ENCODE measurements at places on chromosomes 3 and 15. TPM values are rescaled to one million over a fixed set of nuclear protein-coding genes. Genes with fewer than 3 reads are reported as not detected.

DNA sequence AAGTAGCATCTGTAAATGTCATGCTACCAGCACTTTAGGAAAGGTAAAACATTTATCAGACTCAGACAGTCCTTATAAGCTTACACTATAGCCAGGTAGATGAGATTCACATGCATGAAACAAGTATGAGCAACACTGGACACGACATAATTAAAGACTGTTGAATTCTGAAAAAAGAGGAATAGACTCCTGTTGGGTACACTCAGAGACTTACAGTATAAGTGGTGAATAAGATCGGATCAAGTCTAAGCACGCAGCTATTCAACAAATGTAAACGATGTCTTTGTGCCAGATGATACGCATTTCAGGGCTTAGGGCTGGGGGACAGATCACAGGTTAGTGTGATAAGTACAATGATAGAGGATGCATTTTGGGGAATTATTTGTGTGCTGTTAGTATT lies 43.2 kb upstream of the SPPL2A start:
- DNase-seq: no peak

DNA sequence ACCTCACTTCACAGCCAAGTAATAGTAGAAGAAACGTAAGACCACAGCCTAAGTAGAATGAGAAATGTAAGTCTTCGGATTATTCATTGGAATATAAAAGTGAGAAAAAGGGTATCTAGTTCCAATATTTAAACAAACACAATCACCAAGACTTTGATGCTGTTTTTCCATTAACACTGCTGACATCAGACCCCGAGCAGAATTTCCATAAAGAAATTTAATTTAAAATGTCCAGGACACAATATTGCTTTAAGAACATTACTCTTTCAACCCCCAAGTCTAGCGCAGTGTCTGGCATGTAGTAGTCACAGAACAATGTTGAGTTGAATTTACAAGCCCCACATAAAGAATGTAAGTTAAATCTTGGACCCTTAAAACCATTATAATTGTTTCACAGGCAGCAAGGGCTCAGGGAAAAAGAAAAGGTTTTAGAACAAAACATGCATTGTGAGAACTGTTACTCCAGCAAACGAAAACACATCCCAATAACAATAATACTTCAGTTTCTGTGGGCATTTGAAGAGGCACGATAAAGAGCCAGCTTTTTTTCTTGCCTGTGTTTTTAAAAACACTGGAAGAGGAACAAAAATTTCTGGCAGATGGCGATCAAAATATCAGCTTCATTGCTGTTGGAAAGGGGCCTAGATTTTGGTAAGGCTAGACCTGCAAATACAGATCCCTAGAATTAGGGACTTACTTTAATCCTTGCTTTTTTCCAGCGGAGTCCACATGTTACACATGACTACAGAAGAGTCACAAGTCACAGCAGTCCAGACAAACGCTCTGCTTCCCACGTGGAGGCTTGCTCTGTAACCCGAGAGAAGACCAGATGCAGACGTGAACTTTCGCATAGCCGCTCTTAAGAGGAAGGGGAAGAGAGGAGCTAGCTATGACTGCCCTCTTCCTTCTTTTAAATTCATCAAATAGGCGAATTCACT lies 77.9 kb upstream of the IGSF10 start:
- DNase-seq: peak; percentile 65

- DNase-seq: no peak
Measured at GRCh38 chr3:23575697-23576096, 230.1 kb upstream of the UBE2E1 start.

DNA sequence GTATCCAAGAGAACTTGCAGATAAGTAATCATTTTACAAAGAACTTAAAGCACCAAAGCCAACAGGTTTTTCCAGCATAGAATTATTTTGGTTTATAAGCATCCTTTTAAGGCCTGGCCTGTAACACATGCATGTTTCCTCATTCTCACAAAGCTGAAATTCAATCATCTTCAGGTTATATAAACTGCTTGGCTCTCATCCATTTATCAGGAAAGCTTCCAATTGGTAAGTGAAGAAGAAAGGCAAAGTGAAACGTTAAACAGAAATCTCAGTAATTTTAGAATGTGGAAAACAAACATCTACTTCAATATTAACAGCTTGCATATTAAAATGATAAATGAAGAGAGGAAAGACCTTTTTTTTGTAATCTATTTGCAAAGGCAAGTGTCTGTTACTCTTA lies 1.6 kb downstream of the SERP1 start:
- no peak for DNase-seq

- DNase-seq: no peak
Measured at GRCh38 chr15:59993950-59994401, 10.1 kb upstream of the FOXB1 start.

DNA sequence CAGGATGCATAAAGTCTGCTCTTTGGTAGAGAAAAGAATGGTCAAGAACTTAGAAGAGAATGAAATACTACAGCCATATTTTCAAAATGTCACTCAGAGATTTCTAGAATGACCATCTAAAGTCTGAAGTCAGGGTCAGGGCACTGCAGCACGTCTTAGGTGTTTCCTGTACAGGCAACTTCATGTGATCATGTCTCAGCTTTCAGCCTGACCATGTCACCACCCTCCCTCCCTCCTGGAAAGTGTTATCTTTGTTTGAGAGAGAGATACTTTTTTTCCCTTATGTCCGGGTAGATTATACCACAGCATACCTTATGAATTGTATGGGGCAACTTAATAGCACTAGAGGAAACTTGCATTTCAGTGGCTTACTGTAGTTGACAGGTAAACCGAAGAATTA lies 558.0 kb upstream of the TGFBR2 start:
- no peak for DNase-seq

DNA sequence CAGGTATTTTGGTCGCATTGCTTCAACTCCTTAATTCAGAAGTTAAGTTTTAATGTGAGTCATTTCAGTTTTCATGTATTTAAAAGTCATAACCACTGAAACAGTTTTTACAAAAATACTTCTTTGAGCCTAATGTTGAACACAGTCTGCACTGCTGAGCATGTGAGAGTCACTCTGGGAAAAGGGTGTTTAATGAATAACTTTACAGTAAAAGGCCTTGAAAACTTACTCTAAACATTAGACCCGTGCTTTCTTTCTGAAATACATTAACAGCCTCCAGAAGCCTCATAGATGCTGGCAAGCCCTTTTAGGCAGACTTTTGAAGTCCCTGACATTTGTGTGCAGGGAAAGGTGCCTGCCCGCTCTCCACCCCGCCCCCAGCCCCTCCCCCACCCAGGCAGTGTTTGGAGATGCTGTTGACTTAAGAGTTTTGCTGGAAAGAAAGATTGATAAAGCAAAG lies 68.9 kb upstream of the NR2F2 start:
- DNase-seq: no peak

DNA sequence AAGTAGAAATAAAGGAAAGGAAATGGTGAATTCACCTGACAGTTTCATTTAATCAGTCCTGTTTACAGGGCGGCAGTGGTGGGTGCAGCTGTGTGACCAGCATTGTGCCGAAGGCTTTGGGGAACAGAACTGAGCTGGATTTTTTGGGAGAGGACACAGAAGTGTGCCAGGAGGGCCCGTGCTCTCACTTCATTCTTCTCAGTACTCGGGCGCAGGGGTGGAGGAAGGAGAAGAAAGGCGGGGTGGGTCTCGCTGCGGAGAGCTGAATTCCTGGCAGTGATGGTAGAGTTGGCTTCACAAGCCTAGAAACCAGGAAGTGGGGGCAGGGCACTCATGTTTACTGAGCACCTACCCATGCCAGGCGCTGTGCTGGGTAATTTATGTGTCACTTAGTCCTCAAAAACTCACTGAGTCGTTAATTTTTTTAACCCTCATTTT lies 64.6 kb downstream of the CRTC3 start:
- peak; percentile 96 for DNase-seq

DNA sequence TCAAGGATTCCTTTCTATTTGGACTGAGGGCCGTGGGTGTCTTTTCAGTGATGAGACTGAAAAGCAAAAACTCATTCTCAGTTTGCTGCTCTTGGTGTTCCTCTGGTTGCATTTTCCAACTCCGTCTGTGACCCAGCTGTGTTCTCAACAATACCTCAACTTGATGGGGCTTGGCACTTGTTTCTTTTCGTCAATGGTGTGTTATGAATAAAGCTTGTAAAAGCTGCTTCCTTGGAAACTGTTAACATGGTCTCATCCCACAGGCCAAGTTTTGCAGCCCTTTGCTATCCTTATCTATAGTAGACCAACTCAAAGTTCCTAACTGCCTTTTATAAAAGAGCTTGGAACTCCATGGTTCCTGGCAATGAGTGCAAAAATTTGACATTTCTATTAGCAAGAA lies 142.5 kb upstream of the UBE2E1 start:
- no peak for DNase-seq

DNA sequence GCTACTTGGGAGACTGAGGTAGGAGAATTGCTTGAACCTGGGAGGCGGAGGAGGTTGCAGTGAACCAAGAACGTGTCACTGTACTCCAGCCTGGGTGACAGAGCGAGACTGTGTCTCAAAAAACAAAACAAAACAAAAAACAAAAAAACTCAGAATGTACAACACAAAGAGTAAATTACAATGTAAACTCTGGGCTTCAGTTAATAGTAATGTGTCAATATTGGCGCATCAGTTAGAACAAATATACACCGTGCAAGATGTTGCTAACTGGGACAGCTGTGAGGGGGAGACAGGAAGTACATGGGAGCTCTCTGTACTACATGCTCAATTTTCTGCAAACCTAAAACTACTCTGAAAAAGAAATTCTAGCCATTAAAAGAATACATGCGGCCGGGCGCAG lies 23.5 kb upstream of the TRPM1 start:
- DNase-seq: no peak

DNA sequence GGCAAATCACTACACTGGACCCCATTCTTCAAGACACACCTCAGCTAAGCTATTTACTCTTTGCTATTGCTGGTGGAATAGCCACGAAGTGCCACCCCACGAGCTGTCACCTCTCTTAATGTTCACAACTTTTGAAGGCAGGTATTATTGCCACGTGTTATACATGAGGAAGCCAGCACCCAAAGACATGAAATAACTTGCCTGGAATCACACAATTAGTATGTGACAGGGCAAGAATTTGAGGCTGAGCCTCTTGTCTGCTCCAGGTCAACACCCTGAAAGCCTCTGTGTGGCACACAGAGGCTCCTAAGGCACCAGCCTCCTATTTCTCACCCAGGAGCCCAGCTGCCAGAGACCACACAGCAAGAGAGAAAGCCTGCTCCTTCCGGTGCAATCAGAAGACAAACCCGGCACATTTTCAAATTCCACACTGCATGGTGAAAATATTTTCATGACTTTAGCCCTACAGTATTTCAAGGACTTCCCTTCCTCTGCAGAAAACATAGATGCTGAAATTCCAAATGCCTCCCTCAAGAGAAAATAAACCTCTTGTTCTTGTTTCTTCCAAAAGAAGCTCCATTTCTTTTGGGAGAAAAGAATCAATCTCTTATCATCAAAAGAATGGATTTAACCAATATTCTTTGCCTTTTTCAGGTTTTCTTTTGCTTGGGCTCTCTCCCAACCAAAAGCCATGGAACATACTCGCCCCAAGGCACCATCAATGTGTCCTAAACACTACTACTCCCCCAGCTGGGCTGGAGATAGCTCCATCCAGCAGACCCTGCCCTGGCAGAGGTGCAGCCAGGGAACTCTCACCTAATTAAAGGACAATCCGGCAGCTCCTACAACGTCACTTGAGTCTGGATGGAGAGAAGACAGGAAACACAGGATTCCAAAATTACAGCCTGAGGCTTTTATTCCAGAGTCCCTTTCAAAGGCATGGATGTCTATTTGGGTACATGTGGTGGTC lies 84.7 kb upstream of the THBS1 start:
- no peak for DNase-seq

- DNase-seq: no peak
Measured at GRCh38 chr15:39888809-39889208, 31.3 kb downstream of the GPR176 start.

- DNase-seq: no peak
Measured at GRCh38 chr15:40286061-40286532, 3.2 kb upstream of the ANKRD63 start.

GRCh38 chr3:195873971-195874370 lies 34.4 kb downstream of the TNK2 start:
- no peak for DNase-seq

DNA sequence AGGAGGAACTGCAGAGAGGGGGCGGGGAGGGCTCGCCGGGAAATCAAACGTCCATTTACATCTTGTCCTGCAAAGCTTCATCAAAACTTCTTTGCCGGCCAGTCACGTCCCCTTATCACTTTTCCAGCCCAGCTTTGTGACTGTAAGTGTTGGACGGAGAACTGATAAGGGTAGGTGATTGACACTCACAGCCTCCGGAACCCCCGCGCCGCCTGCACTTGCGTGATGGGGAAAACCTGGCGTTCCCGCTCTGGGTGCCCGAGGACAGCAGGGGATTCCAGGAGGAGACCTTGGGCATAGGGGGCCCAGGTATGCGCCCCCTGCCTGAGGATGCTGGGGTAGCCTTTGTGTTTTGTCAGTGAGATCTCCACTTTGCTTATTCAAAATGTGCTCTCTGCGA lies 72.8 kb upstream of the ANKRD34C start:
- DNase-seq: no peak

GRCh38 chr3:4520033-4520816 lies 27.1 kb downstream of the ITPR1 start:
- no peak for DNase-seq

GRCh38 chr3:175648899-175649298 lies 789.8 kb downstream of the NAALADL2 start:
- no peak for DNase-seq

DNA sequence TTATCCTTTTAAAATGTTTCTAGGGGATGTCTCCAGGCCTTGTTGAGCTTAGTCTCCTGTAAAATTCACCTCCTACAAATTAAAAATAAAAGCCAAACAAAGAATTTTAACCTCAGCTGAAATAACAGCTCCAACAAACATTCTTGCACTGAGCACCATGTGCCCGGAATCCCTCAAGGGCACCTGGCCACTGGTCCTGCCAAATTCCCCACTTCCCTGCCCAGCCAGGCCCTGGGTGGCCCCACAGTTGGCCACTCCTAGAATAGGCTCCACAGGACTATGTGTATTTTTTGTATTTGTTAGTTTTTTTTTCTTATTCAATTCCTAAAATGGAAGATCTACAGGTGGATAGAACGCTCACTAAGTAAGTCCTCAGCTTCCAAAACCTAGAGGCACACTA lies 33.1 kb upstream of the PLA2G4E start:
- no peak for DNase-seq

Gene COL6A5
- total RNA-seq: not detected

Gene TMEM39A
- total RNA-seq: 45.7 TPM

Gene CPLX3
- total RNA-seq: not detected

Gene CAMKV
- total RNA-seq: not detected

Gene CACNA2D2
- total RNA-seq: 2.7 TPM

Gene CCDC50
- total RNA-seq: 129 TPM

Gene SLC6A11
- total RNA-seq: not detected

Gene TEX55
- not detected for total RNA-seq

Gene AMOTL2
- total RNA-seq: 118 TPM

Gene CAND2
- 23.5 TPM for total RNA-seq

Gene CCR9
- total RNA-seq: not detected

Gene CCDC39
- 0.60 TPM for total RNA-seq

Gene SPESP1
- 1.5 TPM for total RNA-seq

Gene GASK1A
- 12.2 TPM for total RNA-seq

Gene TRPM1
- total RNA-seq: not detected

Gene LINGO1
- total RNA-seq: 2.1 TPM

Gene EPHA6
- total RNA-seq: 2.8 TPM

Gene EIF4G1
- 234 TPM for total RNA-seq
